ENCODE measurements at places on chromosomes 3 and 15.

DNA sequence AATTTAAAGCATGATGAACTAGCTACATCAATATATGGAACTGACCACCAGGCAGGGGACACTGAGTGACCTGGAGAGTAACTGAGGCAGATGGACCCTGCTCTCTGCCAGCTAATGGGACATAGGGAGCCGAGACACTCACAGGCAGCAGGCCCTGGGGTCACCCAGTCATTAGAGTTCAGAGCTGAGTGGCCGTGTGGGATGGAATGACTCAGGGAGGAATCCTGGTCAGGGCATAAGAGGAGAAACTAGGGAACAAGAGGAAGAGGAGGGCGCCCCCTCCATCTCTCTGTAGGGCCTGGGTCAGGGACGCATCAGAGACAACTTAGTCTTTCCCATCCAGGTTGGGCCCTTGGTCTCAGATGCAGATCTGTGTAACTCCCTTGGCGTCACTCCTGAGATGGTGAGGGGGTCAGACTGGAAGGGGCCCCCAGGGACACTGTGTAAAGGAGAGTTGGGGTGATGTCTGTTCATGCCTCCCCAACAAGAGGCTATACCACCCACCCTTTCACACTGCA is 39.8 kb downstream of the CCDC12 start:
- DNase-seq = peak; percentile 64

DNA sequence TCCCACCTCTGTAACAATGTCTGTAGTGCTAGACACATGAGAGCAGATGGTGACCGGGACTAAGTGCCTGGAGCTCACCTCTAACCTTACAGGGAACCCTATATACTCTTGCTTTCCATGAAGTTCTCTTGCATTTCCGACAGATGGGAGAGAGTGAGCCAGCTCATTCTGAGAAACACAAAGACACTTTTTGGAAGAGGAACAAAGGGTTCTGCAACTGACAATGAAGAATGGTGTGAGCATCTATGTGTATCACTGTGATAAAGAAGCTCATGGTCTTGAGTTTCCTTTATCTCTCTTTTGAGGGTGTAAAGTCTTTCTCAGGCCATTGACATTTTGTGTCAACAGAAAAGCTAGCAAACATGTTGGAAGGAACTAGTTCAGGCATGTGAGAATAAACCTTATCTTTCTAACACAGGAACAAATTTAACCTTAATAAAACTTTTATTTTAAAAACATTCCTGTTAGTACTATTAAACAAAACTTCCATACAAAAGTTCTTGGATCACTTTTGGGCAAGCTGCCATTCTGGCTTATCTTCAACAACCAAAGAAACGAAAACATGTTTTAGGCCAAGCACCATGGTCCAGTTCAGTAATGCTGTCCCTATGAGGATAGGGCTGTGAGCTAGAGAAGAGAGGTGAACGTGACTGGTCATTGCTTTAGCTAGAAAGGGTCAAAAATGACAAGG is 142.7 kb downstream of the THRB start:
- DNase-seq = peak; percentile 72

GRCh38 chr15:23734862-23735261 is 47.8 kb upstream of the NDN start:
- no peak for DNase-seq

DNA sequence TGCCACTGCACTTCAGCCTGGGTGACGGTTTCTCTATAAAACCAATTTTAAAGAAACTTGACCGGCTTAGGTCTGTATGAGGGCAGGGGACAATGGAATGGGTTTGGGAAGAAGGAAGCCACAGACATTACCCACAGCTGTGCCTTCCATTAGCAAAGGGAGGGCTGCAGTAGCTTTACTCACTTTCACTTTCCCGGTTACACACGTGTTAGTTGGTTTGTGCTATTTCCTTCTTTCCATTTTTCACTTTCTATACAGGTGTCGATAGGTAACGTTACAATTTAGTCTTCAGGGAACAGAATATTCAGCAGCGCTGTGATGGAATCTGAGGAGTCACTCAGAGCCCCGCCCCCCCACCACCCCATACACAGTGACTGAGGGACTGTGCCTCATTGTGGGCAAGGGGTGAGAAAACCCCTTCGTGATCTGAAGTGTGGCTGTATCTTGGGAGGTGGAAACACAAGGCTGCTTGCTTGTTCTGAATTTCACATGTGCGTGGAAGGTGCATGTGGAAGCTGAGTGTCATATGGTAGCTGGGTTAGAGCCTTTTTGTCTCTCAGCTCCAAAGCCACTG is 44.8 kb upstream of the RPL32 start:
- no peak for DNase-seq

- DNase-seq = no peak
Observed at GRCh38 chr3:147185781-147186180, 220.6 kb downstream of the ZIC4 start.

DNA sequence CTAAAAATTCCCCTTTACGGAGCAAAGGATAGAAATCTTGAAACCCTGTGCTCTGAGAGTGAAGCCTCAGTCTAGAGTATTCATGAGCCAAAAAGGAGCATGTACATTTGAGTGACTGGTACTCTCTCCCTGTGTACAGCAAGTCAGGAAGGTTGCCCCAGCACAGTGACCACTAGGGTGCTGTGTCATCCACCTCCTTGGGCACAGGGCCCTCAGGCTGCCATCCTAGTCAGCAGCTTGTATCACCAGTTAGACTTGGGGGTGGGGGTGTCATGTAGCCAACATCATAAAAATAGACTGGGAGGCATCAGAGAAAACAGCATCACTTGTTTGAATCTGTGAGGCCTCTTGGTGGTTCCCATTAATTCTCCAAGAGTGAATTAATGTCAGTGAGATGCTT is 12.0 kb downstream of the NME9 start:
- DNase-seq = no peak

GRCh38 chr3:27089068-27089467 is 280.1 kb downstream of the NEK10 start:
- no peak for DNase-seq

DNA sequence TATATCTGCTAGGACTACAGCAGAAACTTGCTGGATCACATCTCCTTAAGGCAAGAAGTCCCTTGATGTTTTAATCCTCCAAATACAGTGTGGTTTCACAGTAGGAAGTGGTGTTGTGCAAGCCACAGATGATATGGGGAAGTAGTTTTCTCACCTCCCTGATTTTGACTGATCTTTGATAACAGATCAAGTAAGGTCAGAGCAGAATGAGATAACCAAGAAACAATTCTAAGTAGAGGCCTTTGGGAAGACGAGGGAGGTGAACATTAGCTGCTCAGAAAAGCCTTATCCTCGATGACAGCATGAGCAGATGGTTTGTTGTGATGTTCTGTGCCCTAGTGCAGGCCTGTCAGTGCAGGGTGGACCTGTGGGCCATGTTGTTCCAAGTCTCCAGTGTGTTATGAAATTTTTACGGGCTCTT is 61.3 kb downstream of the RIOX2 start:
- no peak for DNase-seq

GRCh38 chr3:32436816-32437189 is 45.1 kb downstream of the CMTM7 start:
- DNase-seq = no peak

GRCh38 chr3:189227249-189227648 is 55.5 kb downstream of the TPRG1 start:
- no peak for DNase-seq

DNA sequence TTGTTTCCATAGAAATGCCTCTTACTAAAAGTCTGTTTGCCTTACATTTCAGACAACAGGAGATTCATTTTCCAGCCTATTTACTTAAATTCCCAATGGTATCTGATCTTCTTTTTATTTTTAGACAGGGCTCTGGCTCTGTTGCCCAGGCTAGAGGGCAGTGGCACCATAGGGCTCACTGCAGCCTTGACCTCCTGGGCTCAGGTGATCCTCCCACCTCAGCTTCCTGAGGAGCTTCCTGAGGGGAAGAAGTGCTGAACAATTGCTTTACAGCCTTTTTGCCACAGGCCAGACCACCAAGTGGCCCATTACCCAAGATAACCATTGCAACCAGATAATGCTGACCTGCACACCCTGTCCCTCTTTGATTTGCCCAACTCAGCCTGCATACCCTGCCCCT is 126.3 kb downstream of the PLCH1 start:
- DNase-seq = no peak

- DNase-seq = no peak
Observed at GRCh38 chr3:180359061-180359952, 242.7 kb upstream of the TTC14 start.

GRCh38 chr15:98794211-98794610 is 145.9 kb downstream of the IGF1R start:
- DNase-seq = no peak

DNA sequence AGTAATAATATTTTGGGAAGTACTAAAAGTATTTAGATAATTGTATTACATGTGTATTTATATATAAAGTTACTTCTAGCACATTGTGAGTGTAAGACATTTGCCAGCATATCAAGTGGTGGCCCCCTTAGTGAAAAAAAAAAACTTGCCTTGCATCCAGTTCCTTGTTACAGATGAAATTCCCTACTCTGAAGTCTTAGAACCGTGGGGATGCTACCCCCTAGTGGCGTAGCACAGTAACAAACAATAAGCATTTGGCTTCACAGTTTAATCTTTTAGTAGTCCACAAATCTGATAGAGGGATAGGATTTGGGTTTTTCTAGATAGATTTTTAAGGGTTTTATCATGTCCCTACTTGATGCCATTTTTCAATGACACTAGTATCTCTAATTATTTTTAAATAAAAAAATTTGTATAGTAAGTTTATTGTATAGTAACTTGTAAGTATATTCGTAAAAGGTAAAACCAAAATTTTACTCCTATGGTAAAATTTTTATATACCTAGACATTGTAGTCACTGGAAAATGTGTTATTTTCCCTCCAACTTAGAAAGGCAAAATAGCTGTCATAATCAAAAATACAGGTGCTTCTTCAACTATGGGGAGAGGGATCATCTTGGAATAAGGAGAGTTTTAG is 14.3 kb downstream of the SMC4 start:
- DNase-seq = peak; percentile 61

DNA sequence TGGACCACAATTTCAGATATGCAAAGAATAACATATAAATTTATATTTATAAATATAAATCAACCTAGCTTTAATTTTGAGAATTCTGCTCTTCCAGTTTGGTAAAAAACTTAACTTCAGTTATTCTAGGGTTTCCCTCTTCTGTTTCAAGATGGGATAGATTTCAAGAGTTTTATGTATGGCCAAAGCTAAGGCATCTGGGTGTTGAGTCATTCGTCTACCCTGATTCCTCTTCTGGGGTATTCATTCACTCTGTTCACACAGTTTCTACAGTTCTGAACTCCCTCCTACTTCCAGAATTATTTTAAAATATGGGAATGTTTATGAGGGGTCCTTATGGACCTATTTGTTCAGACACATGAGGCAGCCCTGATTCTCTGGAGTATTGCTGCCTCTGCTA is 4.2 kb upstream of the FGF7 start:
- DNase-seq = no peak

GRCh38 chr3:128490915-128491690 is 1.9 kb downstream of the GATA2 start:
- DNase-seq = peak; percentile 24

GRCh38 chr15:30001602-30002001 is 81.2 kb upstream of the GOLGA8J start:
- no peak for DNase-seq

DNA sequence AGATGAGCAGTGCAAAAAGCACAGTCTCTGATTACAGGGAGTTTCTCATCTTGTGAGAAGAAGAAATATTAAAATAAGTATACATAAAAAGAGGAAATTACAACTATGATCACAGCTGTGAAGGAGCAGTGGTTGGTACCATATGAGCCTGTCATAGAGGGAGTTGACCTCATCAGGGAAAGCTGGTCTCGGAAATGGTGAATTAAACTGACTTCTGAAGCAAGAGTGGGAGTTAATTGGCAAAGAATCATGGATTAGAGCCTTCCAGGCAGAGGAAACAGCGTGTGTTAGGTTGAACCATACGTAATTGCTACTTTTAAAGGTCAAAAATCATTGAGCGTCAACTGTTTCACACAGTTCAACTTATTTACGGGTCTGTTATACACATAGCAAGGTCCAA is 539.1 kb downstream of the EDEM1 start:
- DNase-seq = no peak

DNA sequence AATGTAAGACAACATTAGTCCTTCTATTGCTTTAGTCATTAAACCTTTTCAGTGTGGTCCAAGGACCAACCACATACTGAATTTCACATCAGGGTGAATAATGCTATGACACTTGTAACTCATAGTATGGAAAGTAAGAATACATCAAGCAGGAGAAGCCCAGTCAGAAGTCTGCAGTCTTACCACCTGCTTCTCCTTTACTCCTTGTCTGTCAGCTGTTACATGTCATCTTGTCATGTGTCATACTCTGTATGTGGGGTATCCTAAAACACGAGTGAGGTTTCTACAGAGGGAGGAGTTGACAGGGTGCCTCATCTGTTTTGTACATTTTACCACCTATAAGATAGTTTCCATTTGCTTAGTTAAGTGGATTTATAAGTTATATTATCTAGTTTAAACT is 32.8 kb upstream of the EID1 start:
- no peak for DNase-seq

DNA sequence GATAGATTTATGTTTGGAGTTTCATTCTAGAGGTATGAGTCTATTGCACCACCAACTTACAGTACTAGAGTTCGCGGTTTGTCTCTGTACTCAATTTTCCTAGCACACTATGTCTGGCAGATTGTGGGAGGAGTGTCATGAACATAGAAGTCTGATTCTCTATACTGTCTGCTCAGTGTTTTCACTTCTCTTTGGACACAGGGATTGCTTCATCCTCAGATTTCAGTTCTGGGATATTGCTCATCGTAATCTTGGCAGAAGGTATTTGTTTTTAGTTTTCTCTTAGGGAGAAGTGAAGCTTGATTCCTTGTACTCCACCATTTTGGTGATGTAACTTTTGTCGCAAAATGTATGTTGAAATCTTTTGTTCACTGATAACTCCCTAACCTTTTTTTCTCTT is 27.8 kb upstream of the AZI2 start:
- peak; percentile 45 for DNase-seq

- DNase-seq = peak; percentile 19
Observed at GRCh38 chr15:67917037-67917436, 77.2 kb upstream of the RNU6-1 start.

DNA sequence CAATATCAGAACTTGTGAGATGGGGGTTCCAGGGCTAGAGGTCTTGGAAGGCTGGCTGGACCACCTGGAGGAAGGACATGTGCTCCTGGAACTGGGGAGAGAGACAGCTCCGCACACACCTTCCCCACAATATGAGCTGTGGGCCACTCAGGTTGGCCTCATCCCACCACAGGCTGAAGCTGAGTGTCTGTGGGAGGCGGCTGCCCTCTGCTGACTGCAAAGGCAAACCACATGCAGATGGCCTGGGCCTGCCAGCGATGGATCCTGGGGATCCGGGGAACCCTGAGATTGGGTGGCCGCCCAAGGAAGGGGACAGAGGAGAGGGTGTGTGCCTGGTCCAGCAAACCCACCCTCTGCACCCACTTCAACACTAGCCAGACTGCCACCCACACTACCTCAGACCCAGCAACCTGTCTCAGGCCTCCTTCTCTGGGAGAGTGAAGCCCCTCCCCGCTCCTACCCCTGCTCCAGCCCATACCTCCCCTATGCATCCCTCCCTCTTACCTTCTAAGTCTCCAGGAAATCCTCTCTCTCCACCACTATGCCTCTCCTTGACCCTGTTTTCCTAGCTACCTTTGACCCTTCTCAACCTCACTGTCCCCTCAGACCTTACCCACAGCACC is 44.8 kb downstream of the CYP11A1 start:
- peak; percentile 83 for DNase-seq

GRCh38 chr3:184765730-184766074 is 46.3 kb upstream of the VPS8 start:
- no peak for DNase-seq

Data from foreskin fibroblast (primary cell).